ENCODE measurements at places on chromosomes 3 and 15.

DNA sequence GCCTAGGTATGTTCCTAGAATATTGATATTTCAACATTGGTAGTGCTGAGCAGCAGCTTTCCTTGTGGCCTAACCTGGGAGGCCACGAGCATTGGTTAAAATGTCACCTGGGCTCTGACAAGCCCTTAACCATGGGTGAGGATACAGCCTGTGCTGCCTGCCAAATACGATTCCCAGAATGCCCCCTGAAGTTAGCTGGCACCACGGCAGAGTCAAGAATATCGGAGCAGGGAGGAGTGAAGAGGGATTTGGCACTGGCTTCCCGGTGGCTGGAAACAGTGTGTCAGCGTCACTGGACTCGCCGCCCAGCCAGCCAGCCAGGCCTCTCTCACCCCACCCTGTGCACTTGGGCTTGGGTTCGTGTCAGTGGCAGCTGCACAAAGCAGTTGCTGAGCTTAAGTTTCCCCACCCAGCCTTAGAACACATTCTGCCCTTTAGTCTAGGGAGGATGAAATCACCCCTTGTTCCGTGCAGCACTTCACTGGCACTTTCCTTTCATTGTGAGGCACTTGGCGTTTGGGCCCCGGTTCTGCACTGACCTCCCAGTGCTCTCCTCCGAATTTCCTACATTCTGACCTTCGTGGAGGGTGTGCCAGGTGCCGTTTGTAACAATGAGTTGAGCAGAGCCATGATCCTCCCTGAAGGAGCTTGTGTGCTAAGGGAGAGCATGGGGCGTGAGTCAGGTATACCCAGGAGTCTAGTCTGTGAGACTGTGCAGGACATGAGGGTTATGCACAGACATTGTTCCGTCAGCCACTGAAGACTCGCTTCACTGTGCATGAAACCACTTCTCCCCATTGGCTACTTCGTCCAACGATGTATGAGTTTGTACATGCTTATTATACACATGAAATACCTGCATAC lies 152.8 kb upstream of the BHLHE40 start:
- peak; percentile 97 for DNase-seq

DNA sequence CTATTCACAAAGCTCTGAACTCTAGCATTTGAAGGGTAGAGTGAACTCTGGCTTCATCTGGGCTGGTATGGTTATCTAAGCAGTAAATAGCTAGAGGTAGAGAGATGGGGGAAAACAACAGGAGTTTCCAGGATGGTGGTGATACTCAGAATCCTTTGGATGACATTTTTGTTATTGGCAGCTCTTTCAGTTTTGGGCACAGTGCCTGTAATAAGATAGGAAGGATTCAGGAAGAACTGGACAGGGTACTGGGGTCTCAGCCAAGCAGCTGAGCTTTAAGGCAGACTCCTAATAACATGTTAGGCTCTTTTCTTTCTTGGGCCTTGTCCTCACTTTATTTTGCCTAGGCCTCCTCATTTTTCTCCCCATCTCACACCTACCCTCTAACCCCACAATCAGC lies 338.5 kb downstream of the CADM2 start:
- DNase-seq, result no peak

DNA sequence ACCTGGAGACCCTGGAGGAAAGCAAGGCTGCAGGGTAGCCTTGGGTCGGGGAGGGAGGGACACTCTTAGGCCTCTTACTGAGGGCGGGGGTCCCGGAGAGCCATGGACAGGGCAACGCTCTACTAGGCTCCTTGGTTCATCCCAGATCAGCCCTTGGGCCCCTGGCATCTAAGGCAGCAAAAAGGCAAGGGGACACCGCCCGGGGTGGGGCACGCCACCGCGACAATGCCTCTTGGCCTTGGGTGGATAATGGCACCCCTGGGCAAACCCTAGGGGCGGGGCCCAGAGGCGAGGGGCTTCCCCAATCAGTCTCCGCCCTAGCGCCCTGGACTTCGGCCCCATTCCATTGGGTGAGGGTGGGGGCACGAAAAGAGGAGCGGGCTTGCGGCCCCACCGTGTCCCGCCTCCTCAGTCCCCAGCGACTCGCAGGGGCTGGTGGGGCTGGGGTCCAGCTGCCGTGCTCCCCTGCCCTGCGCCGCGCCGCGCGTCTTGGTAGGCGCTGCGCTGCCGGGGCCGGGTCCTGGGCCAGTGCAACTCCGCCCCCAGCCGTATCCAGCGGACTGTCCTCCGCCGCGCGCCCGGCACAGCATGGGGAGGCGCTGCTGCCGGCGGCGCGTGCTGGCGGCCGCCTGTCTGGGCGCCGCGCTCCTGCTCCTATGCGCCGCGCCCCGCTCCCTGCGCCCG lies at the start of gene CHST13:
CHST13 (plus strand) TSS at position 411 of the 684 bp plus-strand sequence; CDS start at position 589, 178 bp downstream.
- peak; percentile 33 for DNase-seq

- DNase-seq, result no peak
Observed at GRCh38 chr15:59424616-59425015, 13.4 kb upstream of the FAM81A start.

DNA sequence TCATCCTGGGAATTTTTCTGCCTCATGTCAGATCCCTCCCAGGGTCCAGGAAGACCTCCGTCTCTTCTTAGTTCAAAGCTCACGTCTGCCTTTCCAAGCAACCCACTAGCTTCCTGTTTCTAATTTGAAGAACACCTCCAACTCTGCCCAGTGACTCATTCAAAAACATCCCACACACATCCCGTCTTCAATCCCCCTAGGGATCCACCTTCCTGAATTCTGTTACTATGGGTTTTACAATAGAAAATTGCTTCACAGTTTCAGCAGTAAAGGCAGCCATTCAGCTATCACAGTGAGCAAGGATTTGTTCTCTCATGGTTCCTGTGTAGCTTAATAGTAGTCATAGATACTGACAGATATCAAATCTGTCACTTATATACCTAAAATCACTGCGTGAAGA lies 308.3 kb upstream of the CCDC54 start:
- peak; percentile 55 for DNase-seq

Data from myocyte (in vitro differentiated cells).